ENCODE measurements at places on chromosomes 2 and 18.

- peak; percentile 73 for DNase-seq
Measured at GRCh38 chr18:51070545-51070944, 40.5 kb downstream of the SMAD4 start.

DNA sequence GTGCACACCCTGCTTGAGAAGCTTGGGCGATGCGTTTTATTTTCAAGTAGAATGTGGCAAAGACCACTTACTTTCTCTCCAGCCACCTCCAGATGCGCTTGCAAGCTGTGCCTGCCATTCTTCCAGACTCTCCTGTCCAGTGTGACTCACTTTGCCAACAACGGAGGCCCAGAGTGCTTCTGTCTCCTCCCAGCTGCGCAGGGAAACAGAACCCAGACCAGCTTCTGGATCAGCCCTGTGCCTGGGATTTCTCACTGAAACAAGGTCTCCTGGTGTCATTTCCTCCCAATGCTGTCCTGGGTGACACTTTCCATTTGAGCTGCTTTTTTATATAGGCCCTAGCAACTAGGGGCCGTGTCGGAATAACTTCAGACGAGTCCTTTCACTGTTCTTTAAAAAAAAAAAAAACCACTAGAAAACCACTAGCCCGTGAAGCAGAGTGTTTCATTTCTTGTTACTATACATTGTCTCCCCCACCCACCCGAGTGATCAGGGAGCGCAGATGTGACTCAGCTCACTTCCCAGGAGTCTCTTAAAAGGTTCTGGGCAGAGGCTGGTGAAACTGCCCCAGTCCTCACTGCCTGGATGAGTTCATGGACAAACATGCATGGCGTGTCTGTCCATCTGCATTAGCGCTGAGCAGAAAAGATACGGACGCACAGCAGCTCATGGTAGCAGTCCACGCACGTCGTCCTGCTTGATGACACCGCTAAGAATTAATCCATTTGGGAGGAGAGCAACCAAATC is 25.3 kb upstream of the RPL31 start:
- peak; percentile 47 for DNase-seq

- DNase-seq, result no peak
Measured at GRCh38 chr18:12304351-12305210, 3.5 kb upstream of the TUBB6 start.

- no peak for DNase-seq
Measured at GRCh38 chr18:25423267-25423666, 71.3 kb upstream of the ZNF521 start.

DNA sequence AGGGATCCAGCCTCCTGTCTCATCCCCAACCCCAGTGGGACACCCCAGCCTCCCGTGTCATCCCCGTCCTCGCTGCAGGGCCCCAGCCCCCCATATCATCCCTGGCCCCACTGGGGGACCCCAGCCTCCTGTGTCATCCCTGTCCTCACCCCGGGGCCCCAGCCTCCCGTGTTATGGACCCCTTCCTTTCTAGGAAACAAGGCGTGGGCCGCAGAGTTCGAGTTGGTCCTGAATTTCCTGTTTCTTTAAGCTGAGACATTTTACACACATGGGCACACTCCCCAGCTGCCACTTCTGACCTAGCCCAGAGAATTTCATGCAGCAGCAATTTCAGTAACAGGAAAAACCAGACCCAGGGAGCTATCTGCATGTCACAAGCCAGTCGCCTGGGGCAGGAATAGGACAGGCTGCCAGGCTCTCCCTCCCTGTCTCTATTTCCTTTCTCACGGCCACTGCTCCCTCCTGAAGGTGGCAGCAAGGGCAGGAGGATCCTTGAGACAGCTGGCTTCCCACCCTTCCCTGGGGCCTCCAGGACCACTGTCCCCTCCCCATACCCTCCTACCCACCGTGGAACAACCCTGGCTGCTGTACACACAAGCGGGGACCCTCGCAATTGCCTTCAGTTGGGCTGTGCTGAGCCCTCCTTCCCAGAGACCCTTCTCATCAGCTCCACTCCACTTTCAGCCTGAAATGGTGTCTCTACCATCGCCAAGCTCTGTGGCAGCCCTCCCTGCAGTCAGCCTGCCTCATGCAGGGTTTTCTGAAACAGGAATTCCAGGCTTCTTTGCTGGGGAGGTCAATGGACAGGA is 141.9 kb upstream of the ID2 start:
- no peak for DNase-seq

DNA sequence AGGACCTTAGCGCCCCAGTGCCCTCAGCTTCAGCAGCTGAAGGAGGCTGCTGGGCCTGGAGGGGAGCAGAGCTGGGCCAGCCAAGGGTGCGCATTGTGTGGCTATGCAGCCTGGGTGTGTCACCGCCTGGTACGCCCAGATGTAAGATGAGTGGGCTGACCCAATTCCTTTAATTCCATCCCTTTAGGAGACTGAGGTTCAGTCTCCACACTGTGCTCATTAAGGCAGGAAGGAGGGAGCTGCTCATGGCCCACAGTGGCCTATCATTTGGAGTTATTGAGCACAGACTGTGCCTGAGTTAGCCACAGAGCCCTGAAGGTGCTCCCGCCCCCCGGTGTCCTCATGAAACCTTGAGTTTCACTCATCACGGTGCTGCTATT is 194.1 kb upstream of the GLI2 start:
- no peak for DNase-seq

DNA sequence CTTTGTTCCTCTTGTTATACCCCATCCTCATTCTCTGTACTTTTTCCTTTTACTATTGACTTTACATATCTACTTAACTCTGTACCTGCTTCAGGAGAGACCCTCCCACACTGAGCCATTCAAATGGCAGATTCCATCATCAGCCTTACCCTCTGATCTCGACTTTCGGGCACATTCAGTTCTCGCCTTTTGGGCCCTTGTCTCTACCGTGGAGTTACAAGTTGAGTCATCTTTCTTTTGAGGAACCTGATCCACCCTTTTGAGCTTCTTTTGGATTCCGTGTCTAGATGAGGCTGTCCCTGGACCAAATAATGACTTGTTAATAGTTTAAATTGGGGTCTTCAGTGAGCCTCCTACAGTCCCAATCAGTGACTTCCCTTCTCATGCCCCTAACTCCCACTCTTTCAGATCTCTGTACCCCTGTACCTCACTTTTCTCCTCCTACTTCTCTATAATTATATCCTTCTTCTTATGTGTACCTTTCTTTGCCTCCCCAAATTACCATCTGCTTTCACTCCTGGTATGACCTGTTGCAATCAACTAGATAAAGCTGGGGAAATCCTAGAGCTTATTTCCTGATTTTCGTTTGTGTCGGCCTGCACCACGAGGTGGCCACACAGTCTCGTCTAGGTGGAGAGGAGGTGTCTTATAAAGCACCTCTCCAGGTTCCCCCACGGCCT is 17.2 kb downstream of the SP110 start:
- DNase-seq, result no peak

DNA sequence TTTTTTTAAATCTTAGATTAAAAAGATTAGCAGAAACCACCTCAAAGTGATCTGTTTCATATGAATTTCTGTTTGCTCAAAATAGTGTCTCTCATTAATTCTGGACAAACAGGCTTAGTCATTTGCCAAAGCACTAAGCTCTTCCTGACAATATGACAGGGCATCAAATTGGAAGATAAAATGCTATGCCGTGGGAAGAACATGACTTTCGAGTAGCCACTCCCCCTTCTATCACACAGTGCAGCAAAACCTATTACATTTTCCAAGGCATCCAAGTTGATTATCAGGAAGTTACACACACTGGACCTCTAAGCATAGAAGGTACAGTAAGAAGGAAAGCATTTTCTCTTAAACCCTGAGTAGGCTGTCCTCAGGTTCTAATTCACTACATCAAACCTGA is 89.5 kb downstream of the STK39 start:
- DNase-seq, result no peak

- DNase-seq, result no peak
Measured at GRCh38 chr18:44651918-44652572, 28.6 kb upstream of the SETBP1 start.

DNA sequence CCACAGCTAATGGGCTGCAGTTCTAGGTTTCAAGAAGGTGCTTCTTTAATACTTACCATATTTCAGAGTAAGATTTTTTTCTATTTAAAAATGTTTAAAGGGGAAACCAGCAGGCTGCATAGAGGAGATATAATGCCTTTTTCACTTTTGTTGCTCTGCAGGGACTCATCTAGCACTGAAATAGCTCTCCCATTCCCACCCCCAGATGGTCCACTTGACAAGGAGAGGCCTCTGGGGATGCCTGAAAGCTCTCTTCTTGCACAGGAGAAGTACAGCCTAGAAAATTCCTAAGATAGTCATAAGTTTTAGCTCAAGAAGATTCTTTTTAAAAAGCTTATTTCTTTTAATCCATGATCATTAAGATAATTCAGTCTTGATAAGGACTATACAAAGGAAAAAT is 126.4 kb downstream of the CDH2 start:
- DNase-seq, result peak; percentile 38

- no peak for DNase-seq
Measured at GRCh38 chr2:175251425-175252041, 70.0 kb upstream of the ATP5MC3 start.

DNA sequence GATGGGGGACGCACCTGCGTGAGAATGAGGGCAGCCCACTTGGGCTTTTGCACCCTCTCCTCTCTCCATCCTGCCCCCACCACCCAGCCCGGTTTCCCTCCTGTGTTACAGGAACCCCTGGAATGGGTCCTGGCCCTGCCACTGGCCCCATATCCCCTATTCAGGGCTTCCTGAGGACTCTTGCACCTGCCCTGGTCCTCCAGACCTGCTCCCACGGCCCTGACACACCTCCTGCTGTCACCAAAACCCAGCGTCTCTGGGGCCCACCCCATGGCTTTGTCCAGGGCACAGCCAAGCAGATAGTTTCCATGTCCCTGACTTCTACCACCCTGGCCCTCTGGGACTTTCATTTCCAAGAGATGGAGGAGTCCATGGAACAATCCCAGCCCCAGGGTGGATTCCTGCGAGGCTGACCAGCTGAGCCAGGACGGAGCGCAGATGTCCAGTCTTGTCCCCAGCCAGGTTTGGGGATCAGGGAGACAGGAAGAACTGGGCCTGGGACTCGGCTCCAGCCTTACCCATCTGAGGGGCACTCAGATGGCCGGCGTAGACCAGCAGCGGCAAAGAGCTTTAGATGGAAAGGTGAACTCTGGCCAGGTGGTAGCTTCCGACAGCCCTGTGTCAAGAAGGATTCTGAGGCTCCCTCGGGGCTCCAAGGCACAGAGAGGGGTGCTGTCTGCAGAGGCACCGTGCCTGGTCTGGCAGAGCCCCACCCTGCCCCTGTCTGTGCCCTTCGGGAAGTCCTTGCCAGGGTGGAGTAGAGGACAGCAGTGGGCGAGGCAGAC is 12.0 kb downstream of the GPR35 start:
- DNase-seq, result no peak

- no peak for DNase-seq
Measured at GRCh38 chr2:239226677-239227581, 173.9 kb downstream of the HDAC4 start.

GRCh38 chr2:119308793-119309330 is 57.8 kb downstream of the C2orf76 start:
- no peak for DNase-seq

DNA sequence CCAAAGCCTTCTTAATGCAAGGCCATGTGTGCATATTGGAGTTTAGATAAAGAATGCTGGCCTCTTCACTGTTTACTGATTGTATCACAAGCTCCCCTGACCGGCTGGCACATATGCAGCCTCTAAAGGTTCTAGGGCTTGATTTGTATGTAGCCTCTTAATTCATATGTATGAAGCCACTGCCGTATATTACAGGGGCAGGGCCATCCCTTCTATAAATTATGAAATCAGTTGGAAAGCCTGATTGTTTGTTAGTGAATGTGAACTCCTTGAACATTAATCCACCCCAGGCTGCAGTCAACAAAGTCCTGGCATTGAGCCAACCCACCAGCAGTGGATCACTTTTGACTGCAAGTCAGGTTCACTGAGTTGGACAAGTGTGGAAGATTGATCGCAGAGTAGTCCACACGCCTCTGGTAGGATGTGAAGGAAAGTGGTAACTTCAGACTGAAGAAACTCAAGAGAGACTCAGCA is 61.6 kb upstream of the PARD3B start:
- no peak for DNase-seq

GRCh38 chr2:2325516-2325915 is 5.6 kb downstream of the MYT1L start:
- DNase-seq, result no peak

- DNase-seq, result no peak
Measured at GRCh38 chr2:46643493-46643892, 164.1 kb downstream of the TMEM247 start.

- DNase-seq, result peak; percentile 89
Measured at GRCh38 chr18:3453540-3454364, 3.8 kb downstream of the TGIF1 start.

DNA sequence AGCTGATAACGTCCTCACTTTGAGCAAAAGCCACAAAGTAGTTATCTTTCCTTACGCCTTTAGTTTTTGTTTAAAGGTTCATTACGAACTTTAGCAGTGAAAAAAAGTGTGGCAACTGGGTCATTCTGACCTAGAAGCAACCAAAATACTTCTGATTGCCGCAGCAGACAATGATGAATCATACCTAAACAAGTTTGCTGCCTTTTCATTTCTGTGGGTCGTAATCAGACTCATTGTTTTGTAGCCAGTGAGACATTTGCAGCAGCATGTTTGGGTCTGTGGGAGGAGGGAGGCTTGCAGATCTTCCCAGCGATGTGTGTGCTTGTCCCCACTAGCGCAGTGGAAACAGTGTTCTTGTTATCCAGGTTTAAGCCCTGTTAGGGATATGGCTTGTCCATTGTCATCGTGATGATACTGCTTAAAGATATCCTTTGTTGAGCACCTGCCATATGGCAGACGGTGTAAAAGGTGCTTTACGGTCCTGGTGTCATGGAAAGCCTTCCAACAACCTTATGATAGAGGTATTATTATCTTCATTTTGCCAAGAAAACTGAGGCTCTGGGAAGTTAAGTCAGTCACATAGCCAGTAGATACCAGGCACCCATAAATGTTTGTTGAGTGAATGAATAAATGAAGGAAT is 1.3 kb upstream of the GREB1 start:
- no peak for DNase-seq

GRCh38 chr2:112814278-112814677 is 22.3 kb downstream of the IL1B start:
- DNase-seq, result no peak

DNA sequence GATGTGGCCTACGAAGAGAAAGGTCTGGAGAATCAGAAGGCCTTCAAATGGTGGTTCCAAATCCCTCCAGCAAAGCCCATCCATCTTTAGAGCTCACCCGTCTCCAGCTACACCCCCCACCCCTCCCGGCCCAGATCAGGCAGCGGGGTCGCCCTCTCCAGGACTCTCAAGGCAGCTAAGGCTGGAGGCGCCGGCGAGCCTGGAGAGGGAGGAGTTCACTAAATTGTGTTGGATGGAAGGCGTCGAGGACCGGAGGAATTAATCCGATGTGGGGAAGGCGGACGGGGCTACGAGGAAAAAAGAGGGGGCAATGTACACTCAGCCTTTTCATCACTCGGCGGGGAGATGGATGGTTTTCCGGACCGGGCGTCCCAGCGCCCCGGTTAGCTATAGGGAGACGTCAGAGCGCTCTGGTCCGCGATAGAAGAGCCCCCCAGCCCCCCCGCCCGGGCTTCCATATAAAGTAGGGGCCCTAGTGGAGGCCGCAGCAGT is at the start of gene GRP:
GRP (plus strand) TSS at position 487 of the 492 bp plus-strand sequence. CDS start 108 bp downstream, outside the sequence.
- DNase-seq, result no peak

All from skeletal muscle cell (primary cell).